ENCODE measurements at places on chromosomes 12 and 14.

DNA sequence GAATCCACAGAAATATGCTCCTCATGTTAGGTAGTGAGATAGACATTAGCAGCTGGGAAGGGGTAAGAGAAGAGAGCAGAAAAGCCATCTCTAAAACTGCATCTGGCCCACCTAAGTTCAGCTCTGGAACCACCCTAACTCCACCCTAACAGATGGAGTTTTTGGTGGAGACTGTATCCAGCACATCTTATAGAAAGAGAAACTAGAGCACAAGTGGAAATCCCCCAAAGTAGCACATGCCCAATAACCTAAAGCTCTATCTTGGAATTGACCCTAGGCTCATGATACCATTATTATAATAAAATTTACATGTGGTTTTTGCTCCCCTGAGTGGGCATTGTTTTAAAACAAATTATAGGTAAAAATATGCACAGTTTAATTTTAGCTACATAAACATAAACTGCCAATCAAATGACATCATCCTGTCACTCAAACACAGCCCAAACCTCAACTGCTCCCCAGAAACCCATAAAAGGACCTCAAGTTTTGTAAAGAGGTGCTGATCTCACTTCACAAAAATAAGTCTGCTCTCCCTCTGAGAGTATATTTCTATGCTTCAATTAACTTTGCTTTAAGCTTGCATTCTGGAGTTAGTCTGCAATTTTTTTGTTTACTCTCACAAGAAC, 206.4 kb downstream of the PIK3C2G start:
- DNase-seq, result no peak

GRCh38 chr12:79200176-79200575, 335.6 kb downstream of the SYT1 start:
- no peak for DNase-seq

DNA sequence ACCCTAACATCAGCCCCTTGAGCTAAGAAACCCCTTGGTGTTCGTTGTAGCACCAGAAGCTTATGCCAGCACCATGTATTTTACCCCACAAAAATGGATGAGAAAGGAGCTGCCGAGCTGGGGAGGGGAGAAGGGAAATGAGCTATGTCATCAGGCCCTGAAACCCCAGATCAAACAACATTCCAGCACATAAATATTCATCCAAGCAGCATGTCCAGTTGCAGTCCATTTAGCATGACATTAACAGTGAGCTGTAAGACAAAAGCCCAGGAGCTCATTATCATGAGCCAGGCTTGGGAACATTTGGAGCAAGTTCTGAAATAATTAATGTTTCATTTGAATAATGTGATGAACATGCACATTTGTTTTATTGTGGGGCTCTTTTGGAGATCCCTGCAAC, 630.1 kb upstream of the TMEM132C start:
- no peak for DNase-seq

DNA sequence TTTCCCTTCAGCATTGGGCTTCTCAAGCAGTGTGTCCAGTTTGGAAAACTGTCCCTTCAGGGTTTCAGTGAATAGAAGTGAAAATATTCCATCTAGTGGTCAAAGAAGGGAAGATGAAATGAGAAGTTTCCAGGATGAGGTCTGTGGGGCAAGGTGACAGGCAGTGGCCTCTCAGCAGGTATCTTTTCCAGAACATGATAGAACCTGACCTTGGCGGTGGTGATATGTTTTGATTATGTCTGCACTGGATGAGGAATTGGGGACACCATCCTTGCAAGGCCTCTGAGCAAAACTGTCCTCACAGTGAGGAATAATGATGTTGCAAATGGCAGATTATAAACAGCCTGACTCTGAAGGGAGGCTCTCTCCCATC, 4.7 kb downstream of the GPX2 start:
- no peak for DNase-seq

DNA sequence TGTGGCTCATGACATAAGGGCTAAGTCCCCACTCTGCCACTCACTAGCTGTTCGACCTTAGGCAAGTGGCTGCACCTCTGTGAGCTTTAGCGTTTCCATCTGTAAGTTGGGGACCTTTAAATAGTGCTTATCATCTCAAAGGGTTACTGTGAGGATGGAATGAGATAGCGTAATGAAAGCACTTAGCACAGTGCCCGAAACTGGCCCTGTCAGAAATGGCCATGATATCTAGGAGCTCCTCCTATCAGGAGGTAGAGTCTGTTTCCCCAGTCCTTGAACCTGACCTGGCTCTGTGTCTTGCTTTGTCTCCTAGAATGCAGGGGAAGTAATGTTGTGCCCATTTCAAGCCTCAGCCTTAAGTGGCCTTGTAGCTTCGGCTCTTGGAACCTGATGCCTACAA, 211.0 kb downstream of the RBM19 start:
- DNase-seq, result no peak

GRCh38 chr14:77585385-77585784, 31.1 kb downstream of the SPTLC2 start:
- no peak for DNase-seq

GRCh38 chr12:79020106-79020505, 155.5 kb downstream of the SYT1 start:
- DNase-seq, result no peak

DNA sequence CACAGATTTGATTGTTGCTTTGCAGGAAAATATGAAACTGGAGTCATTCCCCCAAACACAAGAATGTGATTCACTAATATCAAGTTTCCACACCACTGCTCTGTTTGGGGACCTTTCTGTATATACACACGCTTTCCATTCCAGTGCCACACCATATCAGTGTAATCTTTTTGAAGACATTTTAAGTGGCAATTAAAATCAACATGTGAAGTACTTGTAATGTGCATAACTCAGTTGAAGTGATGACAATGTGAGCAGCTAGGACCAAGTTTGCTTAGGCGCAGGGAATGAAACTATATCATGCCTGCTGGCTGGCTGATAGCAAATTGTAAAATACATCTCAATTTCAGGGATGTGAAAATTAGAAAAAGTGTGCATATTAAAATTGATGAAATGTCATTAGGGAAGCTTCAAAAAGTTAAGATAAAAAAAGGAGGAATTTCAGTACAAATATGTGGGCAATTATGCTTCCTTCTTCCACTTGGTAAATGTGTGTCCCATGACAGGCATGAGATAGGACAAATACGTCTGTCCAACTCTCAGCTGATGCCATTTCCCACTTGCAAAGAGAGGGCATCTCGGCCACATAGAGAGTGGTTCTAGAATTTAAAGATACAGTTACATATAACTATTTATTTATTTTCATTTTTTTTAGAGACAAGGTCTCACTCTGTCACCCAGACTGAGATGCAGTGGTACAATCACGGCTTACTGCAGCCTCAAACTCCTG, 43.7 kb downstream of the HSPB8 start:
- no peak for DNase-seq

- peak; percentile 46 for DNase-seq
Measured at GRCh38 chr14:92513204-92513965, at the start of gene RIN3. RIN3 (plus strand) TSS chr14:92513781; CDS start chr14:92513933, 152 bp downstream.

DNA sequence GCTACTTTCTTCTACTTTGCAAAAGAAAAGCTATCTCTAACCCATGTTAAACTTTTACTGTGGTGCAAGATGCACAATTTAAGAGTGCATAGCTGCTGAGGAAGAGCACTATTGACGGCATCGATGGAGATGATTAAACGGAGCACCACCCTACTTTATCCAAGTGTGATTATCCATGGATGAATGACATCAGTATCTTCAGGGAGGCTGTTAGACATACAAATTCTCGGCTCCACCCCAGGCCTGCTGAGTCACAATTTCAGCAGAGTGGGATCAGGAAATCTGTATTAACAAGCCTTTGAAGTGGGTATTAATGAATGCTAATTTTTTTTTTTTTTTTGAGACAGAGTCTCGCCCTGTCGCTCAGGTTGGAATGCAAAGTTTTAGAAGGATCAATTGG, 16.2 kb downstream of the SLC2A14 start:
- DNase-seq, result no peak

DNA sequence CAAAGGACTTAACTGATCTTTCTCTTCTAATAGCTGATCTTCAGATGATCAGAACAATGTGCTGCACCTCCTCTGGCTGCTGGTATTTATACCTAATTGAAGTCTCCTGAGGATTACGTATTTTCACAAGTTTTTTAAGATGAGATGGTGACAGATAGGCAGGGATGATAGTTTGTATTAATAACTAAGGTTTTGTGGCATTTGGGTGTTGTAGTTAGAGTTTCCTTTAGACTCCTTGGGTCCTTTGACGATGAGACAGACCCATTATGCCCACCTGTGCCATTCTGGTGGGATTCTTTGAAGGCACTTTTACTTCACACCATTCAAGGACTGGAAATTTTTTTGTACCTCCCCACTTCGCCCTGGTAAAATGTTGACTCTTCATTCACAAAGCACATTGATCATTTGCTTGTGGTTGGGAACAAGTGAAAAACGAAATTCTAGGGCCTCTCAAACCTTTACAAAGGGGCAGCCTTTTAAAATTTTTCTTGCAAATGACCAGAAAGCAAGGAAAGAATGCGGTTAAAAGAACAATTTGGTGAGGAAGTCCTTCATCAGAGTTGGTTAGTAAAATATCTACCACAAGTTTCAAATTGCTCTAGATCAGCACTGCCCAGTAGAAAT, at the start of gene IFNG:
Gene IFNG, minus strand, starts transcription at position 60 of the 624 bp plus-strand sequence. CDS start 125 bp downstream, outside the sequence.
- DNase-seq, result no peak

- no peak for DNase-seq
Measured at GRCh38 chr14:58501214-58501816, 73.8 kb downstream of the KIAA0586 start.

- no peak for DNase-seq
Measured at GRCh38 chr14:105527381-105527825, 1.0 kb downstream of the TMEM121 start.

GRCh38 chr12:92721130-92721529, 18.3 kb downstream of the PLEKHG7 start:
- peak; percentile 5 for DNase-seq

DNA sequence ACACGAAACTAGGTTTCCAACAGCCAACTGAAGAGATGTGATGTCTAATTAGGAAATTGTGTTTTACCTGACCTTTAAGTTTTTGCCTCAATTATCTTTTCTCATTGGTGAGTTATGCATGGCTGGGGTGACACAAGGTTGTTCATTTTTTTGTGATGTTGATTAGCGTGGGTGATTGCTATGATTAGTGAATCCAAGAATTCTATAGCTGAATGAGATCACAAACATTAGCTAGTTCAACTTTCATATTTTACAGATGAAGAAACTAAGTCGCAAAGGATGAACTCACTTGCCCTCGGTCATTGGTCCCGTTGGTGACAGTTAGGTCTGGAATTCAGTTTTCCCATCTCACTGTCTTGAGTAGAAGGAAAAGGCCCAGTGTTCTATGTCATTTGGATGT, 32.6 kb upstream of the LMNTD1 start:
- DNase-seq, result no peak

GRCh38 chr14:89239023-89239422, 178.0 kb downstream of the FOXN3 start:
- no peak for DNase-seq

DNA sequence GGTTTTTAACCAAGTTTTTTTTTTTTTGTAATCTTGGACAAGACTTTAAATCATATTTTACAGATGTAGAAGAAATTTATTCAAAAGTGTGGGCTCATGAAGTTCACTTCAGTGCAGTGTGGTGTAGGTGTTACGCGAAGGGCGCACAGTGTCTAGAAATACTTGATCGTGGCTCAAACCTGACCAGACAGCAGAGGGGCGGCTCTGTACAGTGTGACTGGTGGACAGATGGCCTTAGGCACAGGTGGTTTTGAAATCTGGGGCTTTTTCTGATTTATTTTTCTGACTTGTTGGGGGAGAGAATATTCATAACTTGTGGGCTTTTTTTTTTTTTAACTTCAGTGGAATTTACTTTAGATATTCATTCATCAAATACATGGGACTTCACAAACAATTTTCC, 179.2 kb downstream of the PELI2 start:
- no peak for DNase-seq

DNA sequence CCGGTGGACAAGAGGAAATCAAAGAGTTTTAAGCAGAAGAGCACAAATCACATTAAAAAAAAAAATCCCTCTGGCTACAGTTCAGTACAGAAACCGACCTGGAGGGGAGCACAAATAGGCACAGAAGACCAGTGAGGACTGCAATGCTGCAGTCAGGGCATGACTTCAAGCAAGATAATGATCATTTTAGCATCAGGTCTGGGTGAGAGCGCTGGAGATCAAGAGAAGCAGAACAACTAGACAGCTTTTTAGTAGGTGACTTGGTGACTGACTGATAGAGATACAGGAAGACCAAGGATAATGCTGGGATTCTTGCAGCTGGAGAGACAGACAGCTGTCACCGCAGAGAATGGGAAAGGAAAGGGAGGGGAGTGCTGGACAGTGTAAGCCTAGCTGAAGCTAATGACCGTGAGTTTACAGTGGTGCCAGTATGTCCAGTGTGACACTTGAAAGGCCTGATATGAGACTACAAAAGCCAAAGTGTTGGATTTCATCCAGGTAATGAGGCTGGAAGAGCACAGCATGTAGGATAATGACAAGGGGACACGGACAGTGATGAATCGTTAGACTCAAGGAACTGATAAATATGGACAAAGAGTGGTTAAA, 5.6 kb downstream of the NFYB start:
- no peak for DNase-seq

All from MG63 (cell line).